ENCODE measurements at places on chromosomes 7 and 10. TPM values are rescaled to one million over a fixed set of nuclear protein-coding genes. Genes with fewer than 3 reads are reported as not detected.

DNA sequence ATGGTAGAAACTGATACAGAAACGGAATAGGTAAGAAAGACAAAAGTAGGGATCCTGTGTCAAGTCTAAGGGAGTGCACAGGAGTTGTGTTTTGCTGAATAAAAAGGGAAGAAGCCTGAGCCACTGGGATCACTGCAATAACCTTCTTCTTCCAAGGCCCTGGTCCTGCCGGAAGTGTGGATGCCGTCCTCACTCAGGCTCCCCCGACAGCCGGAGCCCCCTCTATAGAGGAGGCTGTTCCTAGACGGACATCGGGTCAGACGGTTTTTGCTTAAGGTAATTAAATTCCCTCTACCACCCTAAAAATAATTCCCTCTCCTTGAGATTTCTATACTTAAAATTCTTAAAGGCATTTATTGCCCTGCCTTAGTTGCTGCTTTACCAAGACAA, 566.9 kb downstream of the PTPRN2 start:
- no peak for DNase-seq

GRCh38 chr7:116271161-116271913, 61.0 kb downstream of the TES start:
- DNase-seq, result no peak

- peak; percentile 35 for DNase-seq
Measured at GRCh38 chr10:86264481-86265231, 101.9 kb downstream of the GRID1 start.

EPHB6 gene
- total RNA-seq, result 5.1 TPM

PIK3AP1 gene
- total RNA-seq, result 35.7 TPM

ASB4 gene
- 0.40 TPM for total RNA-seq

SPDYE8 gene
- not detected for total RNA-seq

EBLN1 gene
- not detected for total RNA-seq

All from left lobe of liver (tissue), 2 donors.